ENCODE measurements at places on chromosomes 1 and 21.
A peak's percentile ranks its signal among the peaks of the same experiment; 100 is the strongest.

DNA sequence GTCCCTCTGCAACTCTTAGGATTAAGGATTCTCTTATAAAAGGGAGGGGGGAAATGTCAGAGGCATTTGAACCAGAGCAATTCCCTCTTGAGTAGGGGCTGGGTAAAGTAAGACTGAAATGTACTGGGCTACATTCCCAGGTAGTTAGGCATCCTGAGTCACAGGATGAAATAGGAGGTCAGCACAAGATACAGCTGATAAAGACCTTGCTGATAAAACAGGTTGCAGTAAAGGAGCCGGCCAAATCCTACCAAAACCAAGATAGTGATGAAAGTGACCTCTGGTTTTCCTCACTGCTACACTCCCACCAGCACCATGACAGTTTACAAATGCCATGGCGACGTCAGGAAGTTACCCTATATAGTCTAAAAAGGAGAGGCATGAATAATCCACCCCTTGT is 14.3 kb upstream of the COX20 start:
- no peak for DNase-seq

DNA sequence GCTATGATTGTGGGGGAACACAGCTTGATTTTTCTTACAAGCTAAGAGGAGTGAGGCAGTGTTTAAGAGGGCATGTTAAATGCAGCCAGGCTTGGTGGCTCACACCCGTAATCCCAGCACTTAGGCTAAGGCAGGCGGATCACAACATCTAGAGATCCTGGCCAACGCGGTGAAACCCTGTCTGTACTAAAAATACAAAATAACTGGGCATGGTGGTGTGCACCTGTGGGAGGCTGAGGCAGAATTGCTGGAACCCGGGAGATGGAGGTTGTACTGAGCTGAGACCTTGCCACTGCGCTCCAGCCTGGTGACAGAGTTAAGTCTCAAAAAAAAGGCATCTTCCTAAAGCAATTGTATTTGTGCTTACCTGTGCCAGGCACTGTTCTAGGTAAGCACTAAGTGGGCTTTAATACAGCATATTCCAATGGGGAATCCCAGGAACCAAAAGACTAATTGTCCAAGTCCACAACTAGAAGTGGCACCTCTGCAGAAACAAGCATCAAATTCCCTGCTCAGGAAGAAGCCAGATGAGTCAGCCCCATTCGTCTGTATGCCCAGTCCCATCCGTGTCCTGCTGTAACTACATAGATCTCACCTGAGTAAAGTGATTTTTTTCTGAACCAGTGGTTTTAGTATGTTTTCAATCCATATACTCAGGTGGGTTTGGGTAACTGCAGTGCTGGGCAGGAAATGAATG is 4.6 kb downstream of the RCC1 start:
- DNase-seq, result peak; percentile 35

DNA sequence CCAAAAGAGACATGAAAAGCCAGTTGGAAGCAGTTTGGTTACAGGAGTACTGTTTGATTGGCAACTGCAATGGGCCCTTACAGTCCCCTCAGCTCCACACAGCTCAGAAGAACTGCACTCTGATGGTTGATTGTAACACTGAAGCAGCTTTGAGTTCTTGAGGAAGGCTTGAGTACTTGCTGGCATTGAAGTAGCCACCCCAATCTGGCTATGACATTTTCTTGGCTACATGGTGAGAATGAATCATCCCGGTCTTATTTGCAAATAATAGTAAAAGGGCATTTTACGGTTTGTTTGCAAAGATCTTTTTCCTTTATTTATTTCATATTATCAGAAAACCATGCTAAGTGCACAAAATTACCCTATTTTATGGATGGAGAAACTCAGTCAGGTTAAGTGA is 159.7 kb upstream of the BEND5 start:
- DNase-seq, result no peak

GRCh38 chr1:219264561-219264960 is 90.9 kb downstream of the LYPLAL1 start:
- DNase-seq, result no peak

- no peak for DNase-seq
These were observed 35.2 kb downstream of the KANK4 start for GRCh38 chr1:62283986-62284385.

DNA sequence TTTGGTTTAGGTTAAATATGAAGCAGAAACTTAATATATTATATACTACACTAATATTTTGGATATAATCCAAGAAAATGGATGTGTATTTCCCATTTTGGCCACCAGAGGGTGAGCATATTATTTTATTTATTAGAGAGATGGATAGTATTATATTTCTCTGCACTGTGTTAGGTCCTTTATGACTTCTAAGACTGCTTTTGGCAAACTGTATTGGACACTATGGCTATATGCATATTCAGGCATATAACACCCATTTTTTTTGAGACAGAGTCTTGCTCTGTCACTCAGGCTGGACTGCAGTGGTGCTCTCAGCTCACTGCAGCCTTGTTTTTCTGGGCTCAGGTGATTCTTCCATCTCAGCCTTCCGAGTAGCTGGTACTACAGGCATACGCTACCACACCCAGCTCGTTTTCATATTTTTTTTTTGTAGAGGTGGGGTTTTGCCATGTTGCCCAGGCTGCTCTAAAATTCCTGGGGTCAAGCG is 17.8 kb upstream of the PGM1 start:
- DNase-seq, result no peak

DNA sequence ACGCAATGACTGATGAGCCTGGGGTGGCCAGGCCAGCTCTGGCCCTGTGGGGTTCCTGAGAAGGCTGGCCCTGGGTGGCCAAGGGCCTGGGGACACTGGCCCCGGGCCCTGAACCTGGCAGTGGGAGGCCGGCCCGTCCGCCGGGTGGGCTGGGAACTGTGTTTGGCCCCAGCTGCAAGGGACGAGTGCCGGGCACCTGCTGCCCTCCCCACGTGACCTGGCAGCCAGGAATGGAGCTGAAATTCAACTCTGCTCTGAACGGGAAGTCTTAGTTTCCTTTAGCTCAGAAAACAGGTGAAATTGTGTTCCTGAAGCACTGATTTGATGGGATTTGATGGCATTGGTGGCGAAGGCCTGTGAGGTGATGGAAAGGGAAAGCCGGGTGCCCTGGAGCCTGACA is 8.2 kb upstream of the TTLL10 start:
- no peak for DNase-seq

DNA sequence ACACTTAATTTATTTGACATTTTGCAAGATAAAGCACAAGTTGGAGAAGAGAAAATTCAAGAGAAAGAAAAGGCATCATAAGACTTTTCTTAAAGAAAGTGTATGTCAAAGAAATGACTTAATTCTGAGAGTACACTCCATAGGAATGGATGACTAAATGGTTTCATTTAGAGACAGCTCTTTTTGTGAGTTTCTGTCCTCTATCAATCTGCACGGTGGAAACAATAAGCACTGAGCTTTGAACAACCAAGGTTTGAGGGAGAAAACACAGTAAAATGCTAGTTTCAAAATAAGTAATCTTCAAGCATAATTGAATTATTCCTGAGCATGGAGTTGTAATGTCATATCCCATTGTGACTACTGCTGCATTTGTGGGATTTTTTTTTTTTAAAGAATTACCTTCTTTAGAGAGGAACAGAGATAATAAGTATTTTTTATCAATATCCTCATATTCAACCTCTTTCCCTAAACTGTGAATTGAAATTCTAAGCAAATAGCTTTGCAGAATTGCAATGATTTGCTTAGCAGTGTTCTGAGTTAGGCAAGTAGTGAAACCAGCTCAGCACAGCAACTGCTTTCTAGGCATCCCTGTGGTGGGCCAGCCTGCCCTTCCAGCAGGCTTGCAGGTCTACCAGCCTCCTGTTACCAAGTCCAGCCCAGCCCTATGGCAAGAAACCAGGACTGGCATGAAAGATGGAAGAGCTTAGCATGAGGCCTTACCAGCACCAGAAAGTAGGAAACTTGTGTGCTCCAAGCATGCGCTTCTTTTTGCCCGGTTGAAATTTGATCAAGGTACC is 38.2 kb downstream of the KCNJ6 start:
- peak; percentile 3 for DNase-seq

- DNase-seq, result peak; percentile 51
These were observed 12.8 kb upstream of the LMX1A start for GRCh38 chr1:165369255-165369848.

DNA sequence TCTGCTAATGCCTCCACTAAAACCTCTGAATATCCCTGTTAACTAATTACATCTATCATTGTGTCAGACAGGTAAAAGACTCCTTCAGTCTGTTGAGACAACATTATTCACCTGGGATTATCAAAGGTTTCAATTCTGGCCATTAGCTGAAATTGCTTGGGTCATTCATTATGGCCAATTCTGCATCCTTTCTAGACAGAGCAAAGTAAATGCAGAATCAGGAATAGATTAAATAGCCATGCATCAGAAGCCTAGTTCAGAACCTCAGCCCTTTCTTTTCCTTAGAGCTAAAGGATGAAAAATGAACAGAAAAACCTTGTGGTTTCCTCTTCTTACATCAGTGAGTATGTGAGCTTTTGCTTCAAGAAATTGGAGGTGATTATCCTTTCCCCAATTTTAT is 665.4 kb upstream of the CAMK1G start:
- no peak for DNase-seq

GRCh38 chr1:246078126-246078887 is 428.8 kb downstream of the SMYD3 start:
- DNase-seq, result no peak

GRCh38 chr1:18936471-18936813 is 20.0 kb downstream of the IFFO2 start:
- no peak for DNase-seq

DNA sequence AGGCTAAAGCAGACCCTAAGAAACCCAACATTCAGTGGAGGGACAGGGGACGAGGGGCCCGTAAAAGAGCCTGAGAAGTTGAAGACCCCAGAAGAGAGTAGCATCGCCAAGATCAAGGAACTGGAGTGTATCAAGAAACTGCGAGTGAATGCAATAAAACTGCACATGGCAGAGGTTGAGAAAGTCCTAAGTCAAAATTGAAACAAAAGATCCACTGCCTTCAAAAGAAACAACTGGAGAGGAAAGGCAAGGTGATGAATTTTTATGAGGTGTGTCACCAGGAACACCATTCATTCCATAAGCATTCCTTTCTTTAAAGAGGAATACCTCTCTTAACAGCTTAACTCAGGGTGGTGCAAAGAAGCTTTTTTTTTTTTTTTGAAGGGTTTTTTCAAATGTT is 38.3 kb upstream of the ADORA3 start:
- DNase-seq, result no peak

DNA sequence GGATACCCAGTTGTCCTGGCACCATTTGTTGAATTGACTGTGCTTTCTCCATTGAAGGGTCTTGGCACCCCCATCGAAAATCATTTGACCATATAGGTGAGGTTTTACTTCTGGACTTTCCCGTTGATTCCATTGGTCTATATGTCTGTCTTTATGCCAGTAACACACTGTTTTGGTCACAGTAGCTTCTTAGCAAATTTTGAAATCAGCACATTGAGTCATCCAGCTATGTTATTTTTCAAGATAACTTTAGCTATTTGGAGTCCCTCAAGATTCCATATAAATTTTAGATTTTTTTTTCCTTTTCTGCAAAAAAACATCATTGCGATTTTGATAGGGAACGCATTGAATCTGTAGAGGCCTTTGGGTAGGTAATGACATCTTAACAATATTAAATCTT is 235.6 kb downstream of the SMYD3 start:
- no peak for DNase-seq

DNA sequence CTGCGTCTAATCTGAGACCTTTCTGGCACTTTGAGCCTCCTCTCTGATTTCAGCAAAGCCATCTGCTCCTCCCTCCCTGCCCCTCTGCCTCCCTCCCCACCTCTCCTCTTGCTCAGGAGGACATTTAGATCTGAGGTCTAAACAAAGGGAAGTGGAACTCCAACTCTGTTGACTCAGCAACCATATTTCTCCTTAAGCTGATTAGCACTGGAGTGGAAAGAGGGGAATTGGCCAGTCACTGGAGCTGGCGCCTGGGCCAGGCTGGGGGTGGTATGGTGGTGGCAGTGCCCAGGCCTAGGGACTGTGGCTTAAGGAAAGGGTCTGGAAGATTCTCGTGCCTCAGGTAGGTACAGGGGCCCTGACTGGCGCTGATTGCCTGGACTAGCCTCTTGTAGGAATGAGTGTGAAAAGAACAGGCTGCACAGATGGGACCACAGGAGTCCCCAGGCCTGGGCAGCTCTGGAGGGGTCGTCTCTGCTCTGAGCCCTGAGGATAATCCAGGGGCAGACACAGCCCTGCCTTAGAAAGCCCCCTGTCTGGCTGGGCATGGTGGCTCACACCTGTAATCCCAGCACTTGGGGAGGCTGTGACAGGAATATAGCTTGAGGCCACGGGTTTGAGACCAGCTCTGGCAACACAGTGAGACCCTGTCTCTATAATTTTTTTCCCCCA is 11.9 kb downstream of the SH2D2A start:
- DNase-seq, result no peak

DNA sequence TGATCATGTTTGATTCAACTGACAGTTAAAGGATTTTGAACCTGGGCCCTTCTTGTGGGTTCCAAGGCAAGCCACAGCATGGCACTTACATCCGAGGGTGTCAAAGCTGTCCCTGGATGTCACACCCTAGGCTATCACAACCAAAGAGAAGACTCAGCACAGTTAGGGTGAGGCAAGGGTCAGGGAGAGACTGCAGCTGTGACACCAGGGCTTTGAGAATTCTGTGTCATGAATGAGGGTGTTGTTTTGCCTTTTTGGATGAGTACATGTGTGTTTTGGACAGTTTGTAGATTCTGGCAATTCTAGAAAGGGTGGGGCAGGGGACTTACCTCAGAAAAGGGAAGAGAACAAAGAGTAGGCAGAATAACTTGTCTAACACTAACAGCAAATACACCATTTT is 37.8 kb upstream of the ZNF326 start:
- peak; percentile 6 for DNase-seq

DNA sequence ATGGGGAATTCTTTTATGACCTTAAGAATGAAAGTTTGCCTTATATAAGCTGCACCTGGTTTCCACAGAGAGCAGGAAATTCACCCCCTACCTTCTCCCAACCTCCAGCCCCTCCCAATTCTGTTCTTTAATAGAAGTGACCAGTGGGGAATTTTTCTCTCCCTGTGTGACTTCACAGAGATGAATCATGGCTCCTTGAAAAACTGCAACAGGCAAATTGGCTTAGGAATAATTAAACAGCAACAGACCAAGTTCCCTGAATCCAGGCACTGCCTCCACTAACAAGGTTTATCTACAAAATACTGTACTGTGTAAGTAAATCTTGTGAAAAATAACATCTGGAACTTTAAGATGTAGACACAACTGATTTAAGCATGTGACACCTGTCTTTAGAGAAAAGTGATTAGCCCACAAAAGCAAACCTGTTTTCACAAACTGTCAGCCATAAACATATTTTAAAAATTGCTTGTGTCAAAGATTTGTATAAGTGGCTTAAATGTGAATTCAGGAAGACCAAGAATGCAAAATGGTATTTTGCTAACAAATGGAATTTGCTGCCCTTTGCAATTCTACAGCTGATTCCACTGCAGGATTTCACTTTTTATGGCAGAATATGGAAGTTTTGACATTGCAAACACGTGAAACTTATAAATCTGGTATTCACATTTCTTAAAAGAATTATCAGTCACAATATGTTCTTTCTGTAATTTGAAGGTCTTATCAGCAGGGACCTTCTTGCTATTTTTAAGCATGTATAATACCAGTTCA is 54.0 kb downstream of the ALG14 start:
- no peak for DNase-seq

- DNase-seq, result no peak
These were observed 28.0 kb downstream of the TBX15 start for GRCh38 chr1:118960026-118960561.

- no peak for DNase-seq
These were observed 25.5 kb upstream of the PSMG1 start for GRCh38 chr21:39208624-39209333.

Data from activated T-cell treated with anti-CD3 and anti-CD28 coated beads, Interleukin-2, amount 50 U/mL, for 72 hours (primary cell).